ENCODE measurements at places on chromosomes 4 and X.

GRCh38 chr4:105236916-105237311 is 90.2 kb downstream of the TET2 start:
- no peak for DNase-seq

- DNase-seq, result no peak
These were observed 292.7 kb downstream of the GALNTL6 start for GRCh38 chr4:172105918-172106317.

DNA sequence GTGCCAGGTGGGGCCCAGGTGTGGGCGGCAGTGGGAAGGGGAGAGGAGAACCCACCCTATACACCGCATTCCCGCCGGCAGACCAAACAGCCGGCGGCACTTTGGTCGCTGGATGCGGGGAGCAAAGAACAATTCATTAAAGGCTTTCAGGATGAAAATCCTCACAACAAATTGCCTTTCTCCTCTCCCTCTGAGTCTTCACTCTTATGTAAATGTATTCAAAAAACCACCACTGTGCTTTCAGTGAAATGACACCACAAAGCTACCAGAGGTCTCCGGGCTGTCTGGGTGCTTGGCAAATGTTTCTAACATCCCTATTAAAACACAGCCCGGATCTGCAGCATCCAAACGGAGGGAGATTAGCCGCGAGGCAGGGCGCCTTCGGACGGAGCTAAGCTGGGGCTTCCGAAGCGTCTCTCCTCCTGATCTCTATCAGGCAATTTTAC is 171.8 kb upstream of the TBL1X start:
- DNase-seq, result peak; percentile 25

GRCh38 chr4:71377561-71377960 is 38.7 kb downstream of the SLC4A4 start:
- no peak for DNase-seq

- no peak for DNase-seq
These were observed 54.5 kb downstream of the FHDC1 start for GRCh38 chr4:152990471-152991131.

GRCh38 chr4:25417014-25417413 is 40.0 kb downstream of the ANAPC4 start:
- DNase-seq, result no peak
